ENCODE measurements at places on chromosomes 1 and 21.

- no peak for DNase-seq
Observed at GRCh38 chr1:112496290-112496689, 12.5 kb upstream of the WNT2B start.

- no peak for DNase-seq
Observed at GRCh38 chr1:6891781-6892579, 106.7 kb downstream of the CAMTA1 start.

DNA sequence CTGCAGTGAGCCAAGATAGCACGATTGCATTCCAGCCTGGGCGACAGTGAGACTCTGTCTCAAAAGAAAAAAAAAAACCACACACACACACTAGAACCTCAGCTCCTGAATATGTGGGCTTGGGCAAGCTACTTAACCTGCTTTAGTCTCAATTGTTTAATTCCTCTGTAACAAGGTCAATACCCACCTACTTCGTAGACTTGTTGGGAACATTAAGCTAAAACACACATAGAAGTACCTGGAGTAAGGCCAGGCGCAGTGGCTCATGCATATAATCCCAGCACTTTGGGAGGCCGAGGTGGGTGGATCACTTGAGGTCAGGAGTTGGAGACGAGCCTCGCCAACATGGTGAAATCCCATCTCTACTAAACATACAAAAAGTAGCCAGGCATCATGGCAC is 77.1 kb downstream of the CLSTN1 start:
- DNase-seq, result no peak

DNA sequence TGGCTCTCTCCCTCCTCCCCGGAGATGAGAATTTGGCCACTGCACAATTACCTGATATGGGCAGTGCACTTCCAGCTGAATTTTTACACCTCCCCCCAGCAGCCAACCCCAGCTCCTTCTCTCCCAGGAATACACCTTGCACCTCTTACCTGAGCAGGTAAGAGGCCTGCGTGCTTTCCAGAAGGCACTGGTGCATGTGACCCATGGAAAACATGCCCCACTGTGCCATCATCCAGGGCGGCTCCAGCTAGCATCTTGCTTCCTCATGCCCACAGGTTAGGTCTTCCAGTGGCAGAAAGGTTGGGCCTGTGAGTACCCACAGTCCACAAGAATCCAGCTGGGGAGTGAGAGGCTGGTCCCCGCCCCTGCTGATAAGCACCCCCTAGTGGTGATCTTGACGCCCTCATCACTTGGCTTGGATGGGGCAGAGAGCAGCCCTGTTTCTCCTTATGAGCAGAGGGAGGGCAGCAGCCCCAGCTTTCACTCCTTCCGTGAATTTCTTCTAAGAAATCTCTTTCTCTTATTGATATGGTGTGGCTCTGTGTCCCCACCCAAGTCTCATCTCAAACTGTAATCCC is 57.8 kb downstream of the EDARADD start:
- peak; percentile 35 for DNase-seq

- DNase-seq, result no peak
Observed at GRCh38 chr1:37807220-37807554, 403 bp upstream of the C1orf122 start.

DNA sequence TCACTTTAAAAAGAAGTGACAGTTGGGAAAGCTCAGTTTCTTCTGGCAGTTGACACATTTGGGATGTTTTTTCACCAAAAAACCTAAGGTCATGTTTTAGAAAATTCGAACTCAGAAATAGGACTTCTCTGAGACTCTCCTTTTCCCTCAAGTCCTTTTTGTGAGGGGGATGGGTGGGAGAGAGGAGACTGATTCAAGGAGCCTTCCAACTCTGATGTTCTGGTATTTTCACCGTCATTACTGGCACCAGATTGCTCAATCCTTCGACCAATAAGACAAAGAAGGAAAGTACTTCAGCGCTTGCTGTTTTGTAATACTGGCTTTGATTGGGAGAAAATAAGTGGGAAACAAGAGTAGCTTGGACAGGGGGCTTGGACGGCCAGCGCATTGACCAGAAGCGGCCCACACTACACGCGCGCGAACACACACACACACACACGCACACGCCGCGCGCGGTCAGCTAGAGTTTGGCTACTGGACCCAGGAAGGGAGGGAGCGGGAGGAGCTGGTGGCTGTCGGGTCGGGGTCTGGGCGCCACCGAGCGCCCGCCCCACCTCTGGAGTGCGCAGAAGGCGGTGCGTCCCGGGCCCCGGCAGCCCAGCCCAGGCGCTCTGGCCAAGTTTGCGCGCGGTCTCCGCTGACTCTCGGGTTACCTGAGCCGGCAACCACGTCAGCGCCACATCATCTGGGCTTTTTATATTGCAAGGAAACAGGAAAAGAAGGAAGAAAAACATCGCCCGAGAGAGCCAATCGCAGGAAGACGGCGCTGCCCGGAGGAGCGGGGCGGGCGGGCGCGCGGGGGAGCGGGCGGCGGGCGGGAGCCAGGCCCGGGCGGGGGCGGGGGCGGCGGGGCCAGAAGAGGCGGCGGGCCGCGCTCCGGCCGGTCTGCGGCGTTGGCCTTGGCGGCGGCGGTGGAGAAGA is at the start of gene KCNK1:
TSS of gene KCNK1 (plus strand) at position 855 of the 921 bp plus-strand sequence. CDS start at position 921, 66 bp downstream.
- no peak for DNase-seq

GRCh38 chr1:152486400-152487006 is 24.1 kb upstream of the LCE5A start:
- DNase-seq, result no peak

DNA sequence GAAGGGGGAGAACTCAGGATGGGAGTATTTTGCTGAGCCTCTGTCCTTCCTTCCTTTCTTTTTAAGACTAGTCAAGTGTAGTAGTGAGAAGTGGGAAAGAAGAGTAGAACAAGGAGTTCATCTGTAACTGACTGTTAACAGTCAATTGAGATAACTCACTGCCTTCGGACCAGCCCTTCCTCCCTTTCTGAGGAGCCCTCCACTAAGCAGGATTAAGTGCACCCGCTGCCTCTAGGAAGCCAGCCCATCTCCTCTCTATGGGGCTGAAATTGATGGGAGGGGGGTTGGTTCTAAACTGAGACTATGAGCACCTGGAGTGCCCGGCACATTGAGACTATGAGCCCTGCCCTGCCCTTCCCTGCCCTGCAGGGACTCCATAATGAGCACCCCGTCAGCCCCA is 72.7 kb upstream of the TINAGL1 start:
- DNase-seq, result no peak

DNA sequence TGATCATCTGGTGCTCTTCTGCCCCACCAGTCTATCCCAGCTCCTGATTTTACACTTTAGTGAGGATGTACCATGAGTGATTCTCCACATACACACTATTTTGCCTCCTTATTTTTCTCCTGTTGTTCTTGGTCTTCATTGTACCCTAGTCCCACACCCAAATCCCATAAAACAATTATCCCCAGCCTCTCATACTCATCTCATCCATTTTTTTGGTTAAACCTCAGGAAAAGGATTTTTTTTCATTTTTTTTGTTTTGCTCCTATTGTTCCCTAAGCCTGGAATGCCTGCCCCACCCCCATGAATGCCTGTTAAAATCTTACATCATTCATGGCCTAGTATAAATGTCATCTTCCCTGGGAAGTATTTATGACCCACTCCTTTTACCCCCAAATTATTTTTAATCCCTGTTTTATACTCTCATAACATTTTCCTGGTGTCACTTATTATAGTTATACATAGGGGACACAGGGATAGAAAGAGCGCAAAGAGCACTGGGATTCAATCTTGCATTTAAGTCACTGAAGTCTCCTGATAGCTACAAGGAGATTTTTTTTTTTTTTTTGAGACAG is 4.9 kb upstream of the LINGO4 start:
- no peak for DNase-seq

DNA sequence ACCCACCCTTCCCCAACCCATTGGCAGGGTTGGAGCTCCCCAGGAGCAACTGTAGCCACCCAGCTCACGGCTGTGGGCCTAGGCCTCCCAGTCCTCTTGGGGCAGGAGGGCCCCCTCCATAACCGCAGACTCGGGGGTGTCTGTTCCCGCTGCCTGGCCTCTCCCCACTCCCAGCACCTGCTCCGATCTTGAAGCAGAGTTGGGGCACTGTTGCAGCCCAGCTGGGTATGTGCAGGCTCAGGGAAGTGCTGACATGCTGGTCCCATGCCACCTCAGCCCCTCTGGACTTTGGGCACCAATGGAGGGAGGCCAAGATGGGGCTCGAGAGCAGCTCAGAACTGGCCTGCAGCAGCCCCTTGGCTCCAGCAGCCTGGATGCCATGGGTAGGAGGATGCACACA is 54.8 kb upstream of the KRTAP11-1 start:
- DNase-seq, result no peak

DNA sequence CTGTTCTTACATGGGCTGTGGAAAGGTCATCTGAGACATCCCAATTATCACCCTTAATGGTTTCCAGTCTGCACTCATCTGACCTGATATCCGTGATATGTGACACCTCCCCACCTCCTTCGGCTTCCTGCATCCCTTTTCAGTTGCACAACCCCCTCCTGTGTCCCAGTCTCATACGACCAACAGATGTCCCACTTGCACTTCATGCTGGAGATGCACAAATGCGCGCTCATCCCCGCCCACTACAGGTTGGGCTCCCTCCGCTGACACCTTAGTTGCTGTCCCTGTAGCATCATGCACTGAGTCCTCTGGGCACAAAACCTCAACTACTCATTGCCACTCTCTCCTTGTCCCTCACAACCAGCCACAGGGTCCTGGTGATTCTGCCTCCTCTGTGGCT is 94.4 kb downstream of the MIS18A start:
- DNase-seq, result no peak

DNA sequence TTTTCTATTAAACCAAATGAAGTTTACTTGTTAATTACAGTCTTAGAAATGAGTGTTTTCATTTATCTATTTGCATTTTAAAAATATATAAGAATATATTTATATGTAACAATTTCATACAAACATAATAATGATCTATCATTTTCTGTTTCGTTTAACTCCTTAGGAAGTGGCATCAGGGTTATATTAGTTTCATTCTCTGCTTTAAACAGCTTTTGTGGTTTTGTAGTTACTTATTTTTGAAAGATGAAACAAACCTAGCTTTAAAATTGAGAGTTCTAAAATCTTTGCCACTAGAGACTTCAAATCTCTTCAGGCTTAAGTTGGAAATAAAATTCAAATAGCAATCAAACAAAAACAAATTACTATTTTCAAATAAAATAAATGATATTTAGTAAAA is 2110.6 kb downstream of the MRPL39 start:
- no peak for DNase-seq

DNA sequence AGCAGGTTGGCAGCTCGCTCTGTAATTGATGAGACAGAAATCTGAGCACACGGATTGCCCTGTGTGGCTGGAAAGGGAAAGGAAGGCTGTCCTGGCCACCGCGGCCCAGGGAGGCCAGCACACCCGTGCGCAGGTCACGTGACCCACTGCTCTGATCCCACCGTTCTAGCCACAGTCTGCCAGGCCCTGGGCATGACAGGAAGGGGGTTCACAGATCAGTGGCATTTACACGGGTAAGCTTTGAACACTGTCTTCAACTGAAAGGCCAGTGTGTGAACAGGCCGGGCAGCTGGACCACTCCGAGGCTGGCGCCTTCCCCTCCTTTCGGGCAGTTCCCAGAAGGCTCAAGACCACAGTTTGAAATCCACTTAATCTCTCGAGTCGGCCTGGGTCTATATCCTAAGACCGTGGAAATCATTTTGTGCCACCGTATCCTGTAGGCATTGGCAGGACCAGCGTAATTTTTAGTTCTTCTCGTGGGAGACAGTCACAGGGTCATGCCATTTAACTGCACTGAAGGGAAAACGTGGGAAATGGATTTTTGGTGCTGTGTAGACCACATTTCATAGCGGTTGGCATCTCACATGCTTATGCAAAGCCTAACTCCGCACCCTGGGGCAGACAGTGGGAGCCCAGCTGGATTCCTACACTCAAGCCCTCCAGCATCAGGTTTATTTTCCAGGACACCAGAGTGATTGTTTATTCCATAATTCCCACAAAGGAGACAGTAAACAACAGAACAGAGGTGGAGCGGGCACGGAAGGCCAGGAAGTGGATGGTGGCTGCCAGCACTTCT is 3.1 kb upstream of the ADARB1 start:
- DNase-seq, result no peak

DNA sequence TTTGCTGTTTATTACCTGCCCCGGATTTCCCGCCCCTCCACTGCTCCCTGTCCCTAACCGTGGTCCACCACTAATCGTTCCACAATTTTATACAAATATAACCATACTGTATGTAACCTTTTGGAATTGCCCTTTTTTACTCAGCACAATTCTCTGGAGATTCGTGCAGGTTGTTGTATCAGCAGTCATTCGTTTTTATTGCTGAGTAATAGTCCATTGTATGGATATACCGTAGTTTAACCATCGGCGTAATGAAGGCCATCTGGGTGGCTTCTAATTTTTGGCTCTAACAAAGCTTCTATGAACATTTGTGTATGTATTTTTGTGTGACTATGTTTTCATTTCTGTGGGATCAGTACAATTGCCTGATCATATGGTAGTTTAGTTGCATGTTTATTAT is 50.0 kb downstream of the UCK2 start:
- DNase-seq, result no peak

- DNase-seq, result no peak
Observed at GRCh38 chr1:13967707-13968106, 267.7 kb downstream of the PRDM2 start.

GRCh38 chr1:155940993-155941844 is at the start of gene RXFP4:
Gene RXFP4 (plus strand): TSS chr1:155941638. CDS start chr1:155941710, 72 bp downstream.
- no peak for DNase-seq

DNA sequence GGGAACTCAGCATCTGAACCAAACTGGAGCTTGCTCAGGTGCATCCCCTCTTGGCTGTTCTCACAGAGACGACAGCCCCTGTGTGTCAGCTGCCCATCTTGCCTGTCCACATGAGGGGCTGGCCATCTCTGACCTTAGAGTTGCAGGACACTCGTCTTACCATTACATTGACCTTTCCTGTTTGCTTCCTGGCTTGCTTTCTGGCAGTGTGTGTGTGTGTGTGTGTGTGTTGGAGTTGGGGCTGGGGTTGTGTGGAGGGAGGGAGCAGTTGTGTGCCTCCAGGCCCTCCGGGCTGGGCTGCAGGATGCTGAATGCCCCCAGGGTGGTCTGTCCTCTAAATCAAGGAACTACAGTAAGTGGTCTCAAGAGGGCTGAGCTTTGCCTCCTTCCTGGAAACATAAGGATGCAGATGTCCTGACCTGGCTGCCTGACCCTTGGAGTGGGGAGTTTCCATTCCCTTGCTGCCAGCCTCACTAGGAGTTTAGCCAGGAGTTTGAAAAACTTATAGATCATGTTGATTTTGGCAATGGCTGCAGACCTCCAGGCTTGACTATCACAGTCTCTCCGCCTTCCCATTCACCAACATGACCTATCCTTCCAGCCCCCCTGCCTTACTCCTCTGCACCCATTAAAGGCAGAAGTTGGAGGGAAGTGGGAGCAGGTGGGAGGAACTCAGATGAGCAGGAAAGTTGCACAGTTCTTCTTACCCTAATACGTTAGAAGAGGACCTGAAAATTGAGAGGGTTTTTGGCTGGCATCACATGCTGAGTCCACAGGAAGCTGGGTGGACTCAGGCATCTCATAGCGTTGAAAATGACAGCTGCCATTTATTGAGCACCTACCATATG is 19.0 kb downstream of the RASSF5 start:
- no peak for DNase-seq

DNA sequence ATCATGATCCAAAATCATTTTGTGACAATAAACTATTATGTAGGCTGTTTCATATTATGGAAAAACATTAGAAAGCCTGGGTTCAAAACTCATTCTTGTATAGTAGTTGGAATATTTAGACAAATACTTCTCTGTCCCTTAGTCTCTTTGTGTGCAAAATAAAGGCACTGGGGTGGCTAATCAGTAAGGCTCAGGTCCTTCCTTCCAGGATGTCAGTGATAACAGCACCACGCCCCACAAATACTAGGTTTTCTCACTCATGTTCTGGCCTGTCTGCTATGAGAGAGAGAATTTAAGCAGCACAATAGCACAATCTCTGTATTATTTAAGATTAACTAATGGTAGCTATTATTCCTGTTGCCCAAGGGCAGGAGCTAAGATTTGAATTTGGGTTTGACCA is 458.3 kb upstream of the BEND5 start:
- no peak for DNase-seq
